SW480 (cell line): ENCODE measurements at places on chromosomes 13 and 19.

DNA sequence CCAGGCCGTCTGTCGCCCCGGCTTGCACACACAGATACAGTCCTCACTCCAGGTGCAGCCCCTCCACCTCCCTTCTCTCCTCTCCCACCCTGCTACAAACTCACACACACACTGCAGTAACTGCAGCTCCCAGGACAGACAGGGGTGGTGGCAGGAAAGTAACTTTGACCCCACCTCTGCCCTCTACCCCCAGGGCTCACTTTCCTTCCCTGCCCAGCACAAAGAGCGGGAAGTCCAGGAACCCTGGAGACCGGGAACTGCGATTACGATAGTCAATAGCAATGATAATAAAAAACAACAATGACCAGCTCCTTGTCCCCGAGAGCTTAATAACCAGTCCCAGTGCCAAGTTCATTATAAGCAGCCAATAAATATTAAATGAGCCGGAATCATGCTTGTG is at the start of gene CEACAM20:
CEACAM20 (minus strand) TSS at position 140 of the 400 bp plus-strand sequence. CDS start 166 bp downstream, outside the sequence.
- no peak for DNase-seq

DNA sequence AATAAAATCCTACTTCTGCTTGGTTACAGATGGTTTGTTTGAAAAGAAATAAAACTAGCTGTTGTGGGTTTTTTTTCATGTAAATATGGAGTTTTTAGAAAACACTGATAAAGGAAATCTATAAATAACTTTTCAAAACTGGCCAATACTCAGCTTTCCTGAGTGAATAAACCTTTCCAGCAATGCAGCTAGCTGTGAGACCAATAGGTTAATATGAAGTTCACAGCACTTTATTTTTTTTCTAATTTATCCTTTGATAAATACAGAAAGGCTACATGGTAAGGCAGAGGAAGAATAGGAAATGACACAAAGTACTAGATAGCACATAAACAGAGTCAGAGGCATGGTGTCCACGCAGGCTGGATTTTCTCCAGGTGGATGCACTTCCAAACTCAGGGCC is 154.0 kb downstream of the COG6 start:
- DNase-seq, result no peak

DNA sequence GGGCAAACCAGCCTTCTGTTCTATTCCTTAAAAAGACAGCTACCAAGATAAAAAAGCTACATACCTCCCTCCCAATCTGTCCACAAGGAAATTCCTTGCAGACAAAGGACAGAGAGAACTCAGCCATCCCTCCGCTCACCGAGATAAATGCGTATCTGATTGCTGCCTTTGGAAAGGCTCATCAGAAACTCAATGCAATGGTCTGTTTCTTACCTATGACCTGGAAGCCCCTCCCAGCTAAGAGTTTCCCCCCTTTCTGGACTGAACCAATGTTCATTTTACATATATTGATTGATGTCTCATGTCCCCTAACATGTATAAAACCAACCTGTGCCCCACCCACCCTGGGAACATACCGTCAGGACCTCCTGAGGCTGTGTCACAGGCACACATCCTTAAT is 11.6 kb downstream of the BTBD2 start:
- no peak for DNase-seq

- no peak for DNase-seq
These were observed 40.6 kb upstream of the FAM216B start for GRCh38 chr13:42740753-42741152.
